ENCODE measurements at places on chromosomes 7 and 10.
A peak's percentile ranks its signal among the peaks of the same experiment; 100 is the strongest.

GRCh38 chr7:51160411-51160810, 156.2 kb downstream of the COBL start:
- no peak for DNase-seq

DNA sequence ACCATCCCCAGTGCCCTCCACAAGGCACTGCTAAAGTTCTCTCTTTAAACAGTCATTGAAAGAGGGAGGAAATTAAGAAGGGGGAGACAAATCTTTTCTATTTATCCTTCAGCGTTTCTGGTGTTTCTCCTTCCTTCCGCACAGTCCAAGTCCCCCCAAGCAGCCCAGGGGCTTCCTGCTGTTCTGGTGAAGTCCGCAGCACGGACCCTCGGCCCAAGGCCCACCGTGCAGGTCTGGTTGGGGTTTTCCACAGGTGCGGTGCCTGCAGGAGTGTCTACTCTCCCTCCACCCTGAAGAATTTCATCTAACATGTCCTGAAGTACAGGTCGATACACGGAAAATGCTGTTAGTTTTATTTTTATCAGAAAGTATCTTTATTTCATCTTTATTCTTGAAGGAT, 34.1 kb upstream of the KNDC1 start:
- DNase-seq: no peak

DNA sequence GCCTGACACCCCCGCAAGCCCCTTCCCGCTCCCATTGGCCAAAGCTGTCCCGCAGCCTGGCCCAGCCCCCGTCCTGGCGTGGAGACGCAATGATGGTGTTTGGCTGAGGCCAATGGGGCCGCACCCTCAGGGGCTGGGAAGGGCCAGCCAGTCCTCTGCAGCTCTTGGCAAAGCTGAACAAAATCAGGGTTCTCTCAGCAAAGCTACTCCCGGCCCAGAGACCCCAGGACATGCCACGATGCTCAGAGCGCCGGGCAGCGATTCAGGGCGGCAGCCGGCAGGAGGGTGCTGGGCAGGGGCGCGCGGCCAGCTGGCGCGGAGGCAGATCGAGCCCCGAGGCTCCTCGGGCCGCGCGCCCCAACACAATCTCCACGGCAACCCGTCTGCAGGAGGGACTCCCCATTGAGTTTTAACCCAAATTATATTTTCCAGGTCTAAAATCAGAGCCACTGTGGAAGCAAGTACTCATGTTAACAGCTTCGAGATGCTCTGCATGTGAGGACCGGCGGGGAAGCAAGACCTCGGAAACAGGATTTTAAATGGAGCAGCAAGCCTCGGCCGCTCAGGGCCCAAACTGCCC, 8.8 kb upstream of the CNPY1 start:
- no peak for DNase-seq

DNA sequence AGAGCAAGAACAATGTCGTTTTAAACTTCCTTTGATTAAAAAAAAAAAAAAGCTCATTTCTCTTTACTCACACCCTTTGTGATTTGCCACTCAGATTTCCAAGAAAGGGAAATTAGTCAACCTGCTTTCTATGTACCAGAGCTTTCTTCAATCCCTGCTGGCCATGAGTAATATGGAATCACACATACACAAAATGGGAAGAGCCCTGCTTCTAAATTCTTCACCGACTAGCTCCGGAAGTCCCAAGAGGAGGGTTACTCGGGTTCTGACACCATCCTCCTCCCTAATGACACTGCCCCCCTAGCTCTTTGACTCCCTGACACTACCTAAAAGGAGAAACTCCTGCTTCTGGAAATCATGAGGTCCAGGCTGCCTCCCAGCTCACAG, 81.8 kb upstream of the SFMBT2 start:
- DNase-seq: no peak

DNA sequence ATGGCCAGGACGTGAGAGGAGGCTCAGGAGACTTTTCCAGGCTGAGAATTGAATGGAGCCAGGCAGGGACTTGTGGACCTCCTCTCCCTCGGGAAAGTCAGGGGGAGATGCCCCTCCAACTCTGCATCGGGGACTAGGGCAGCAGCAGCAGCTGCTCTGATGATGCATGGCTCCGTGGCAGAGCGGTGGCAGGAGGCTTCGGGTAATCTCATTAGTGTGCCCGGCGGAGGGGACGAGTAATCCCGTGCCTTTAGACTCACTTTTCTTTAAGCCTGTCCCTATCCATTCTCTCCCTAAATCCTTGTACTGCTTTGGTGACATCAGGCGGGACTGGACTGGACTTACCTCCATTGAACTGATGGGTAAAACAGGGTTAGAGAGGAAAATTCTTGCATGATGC, 75.1 kb downstream of the ZMIZ1 start:
- DNase-seq: no peak

- DNase-seq: no peak
These were observed 50.1 kb upstream of the DPYSL4 start for GRCh38 chr10:132136689-132137088.

DNA sequence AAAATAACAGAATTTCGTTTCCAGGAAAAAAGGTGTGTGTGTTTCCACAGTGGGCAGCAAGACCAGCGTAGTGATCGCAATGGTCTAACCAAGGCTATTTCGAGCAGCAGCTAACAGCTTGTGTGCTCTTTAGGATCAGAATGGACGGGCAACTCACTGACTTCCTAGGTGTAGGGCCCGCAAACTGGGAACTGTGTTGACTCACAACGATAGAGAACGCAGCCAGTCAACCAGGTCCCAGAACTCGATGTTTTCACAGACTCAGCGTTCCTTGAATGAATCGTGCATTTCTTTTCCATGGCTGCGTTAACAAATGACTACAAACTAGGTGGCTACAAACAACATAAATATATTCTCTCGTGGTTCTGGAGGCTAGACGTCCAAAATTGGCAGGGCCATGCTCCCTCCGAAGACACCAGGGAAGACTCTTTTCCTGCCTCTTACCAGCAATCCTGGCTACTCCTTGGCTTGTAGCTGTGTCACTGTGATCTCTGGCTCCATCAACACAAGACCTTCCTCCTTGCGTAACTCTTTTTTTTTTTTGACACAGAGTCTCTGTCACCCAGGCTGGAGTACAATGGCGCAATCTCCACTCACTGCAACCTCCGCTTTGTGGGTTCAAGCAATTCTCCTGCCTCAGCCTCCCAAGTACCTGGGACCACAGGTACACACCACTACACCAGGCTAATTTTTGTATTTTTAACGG, 39.1 kb downstream of the PODXL start:
- DNase-seq: no peak

DNA sequence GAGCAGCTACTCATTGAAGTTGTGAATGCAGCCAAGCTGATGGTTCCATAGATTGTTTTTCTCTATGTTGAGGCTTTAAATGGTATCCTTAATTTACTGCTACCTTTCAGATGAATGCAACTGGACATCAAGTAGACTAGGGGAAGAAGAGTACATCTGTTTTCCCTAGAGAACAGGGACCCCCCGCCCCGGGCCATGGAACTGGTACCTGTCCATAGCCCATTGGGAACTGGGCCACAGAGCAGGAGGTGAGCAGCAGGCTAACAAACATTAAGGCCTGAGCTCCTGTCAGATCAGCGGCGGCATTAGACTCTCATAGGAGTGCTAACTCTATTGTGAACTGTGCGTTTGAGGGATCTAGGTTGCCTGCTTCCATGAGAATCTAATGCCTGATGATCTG, 391.3 kb downstream of the AUTS2 start:
- no peak for DNase-seq

GRCh38 chr7:91946549-91946948, 5.9 kb downstream of the AKAP9 start:
- DNase-seq: no peak

DNA sequence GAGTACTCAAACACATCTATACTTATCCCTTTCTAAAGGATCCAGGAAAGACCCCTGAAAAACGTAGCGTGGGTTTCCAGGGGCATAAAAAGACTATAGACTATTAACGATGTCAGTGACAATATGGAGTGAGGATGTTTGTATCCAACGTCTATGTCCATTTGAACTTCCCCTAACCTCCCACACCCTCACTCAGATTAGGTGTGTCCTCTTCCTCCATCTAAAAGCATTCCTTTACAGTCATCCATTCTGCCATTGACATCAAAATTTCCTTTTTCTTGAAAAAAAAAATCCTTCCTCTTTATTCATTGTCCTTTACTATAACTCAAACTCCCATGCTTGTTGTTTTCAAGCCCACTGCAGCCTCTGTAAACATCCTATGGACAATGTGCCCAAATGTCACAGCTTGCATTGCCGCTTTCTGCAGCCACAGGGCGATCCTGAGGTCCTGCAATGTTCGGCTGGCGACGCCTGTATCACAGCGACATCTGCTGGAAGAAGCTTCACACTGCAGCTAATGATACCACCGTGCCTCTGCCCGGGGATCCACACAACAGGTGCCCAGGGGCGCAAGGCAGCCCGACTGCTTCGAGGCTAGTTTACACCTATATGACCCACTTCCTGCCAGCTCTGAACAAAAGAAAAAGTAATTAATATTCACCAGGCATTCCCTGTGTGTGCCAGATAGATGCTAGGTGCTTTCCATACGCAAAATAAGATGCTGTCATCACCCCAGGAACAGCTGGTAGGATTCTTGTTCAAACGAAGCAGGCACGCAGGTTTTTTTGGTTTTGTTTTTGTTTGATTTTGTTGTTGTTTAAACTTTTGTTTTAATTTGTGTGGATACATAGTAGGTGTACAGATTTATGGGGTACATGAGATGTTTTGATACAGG, 267.9 kb upstream of the GHITM start:
- peak; percentile 88 for DNase-seq

DNA sequence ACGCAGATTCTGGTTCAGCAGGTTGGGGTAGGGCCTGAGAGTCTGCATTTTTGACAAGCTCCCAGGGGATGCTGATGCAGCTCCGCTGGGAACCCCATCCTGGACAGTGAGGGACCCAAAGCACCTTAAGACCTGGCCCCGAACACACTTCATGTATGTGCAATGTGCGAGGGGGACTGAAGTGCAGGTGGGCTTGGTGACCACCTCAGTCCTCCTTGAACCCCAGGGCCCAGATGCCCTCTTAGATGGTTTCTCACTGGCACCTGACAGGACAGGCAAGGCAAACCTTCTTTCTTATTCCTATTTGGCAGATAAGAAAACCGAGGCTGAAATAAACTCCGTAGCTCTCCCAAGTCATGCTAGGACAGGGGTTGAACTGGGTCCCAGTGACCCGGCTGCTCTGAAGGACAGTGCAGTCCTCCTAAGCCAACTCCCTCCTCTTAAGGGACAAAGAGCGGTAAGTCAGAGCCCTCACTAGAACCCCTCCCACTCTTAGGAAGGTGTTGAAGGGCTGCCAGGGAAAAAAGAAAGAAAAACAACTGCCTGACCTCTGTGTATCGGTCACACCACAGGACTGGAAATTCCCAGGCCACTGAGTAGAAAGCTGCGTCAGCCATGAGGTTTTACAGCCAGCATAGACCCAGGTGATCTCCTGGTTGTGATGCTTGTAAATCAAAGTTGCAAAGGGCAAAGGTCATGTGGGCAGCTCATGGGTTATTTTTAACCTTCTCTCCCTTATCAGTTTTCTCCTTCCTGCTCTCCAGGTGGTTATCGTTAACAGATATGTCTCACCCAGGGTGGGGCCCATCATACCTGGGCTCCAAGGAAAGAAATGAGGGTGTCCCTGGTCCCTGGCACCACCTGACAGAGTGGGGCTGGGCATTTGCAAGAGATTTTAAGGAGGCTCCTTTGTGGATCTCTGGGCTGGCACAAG, 90.9 kb upstream of the SMNDC1 start:
- DNase-seq: peak; percentile 73

GRCh38 chr10:100825325-100825875, 80.0 kb downstream of the PAX2 start:
- no peak for DNase-seq

GRCh38 chr7:129617652-129618051, 6.1 kb downstream of the NRF1 start:
- DNase-seq: no peak

GRCh38 chr7:44438816-44439215, 51.6 kb downstream of the NUDCD3 start:
- no peak for DNase-seq

- DNase-seq: peak; percentile 74
These were observed 356.3 kb downstream of the DNAJB6 start for GRCh38 chr7:157693071-157693520.

- DNase-seq: no peak
These were observed 83.3 kb downstream of the ORC5 start for GRCh38 chr7:104124469-104124868.

GRCh38 chr7:65980478-65981250, 1.3 kb downstream of the GUSB start:
- DNase-seq: peak; percentile 64

DNA sequence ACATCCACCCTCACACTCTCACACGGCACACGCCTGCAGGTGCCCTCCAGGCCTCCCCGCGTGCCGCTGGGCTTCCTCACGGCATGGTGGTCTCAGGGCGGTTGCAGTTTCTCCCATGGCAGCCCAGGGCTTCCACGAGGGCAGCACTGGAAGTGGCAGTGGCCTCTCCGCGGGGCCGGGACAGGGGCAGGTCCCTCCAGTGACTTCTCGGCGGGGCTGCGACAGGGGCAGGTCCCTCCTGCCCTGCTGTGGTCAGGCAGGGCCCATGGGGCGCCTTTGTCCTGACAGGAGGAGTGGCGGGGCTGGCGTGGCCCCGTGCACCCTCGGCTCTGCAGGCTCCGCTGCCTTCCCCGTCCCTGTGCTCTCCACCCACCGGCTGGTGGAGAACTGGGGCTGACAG, 19.0 kb downstream of the PWWP2B start:
- no peak for DNase-seq

GRCh38 chr7:141686074-141686473, 15.9 kb downstream of the DENND11 start:
- DNase-seq: no peak

GRCh38 chr10:18861382-18861781, 187.2 kb upstream of the MALRD1 start:
- DNase-seq: no peak

DNA sequence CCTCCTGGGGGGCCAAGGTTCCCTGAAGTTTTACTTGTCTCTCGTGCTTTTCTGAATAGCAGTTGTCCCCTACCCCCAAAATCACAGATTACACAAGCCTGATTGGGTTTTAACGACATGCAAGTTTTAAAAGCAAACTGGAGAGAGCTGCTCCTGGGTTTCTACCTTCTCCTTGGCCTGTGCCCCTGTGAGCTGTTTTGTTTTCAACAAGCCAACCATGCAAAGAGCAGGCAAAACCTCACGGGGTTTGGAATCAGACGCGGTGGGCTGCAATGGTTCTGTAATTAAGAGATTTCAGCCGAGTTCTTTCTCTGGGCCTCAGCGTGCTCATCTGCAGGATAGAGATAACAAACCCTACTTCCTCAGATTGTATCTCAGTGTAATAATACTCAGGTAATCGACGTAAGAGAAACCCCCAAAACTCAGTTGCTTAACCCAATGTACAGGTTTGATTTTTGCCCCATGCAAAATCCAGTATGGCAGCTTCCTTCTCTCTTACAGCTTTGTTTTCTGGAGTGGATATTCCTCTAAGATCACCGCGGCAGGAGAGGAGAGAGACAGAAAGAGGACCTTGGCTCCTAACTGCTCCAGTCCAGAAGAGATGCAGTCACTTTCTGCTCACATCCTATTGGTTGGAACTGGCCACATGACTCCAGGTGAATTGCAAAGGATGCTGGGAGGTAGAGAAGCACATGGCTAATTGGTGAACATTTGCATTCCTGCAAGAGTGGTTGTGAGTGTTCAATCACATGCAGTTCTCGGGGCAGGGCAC, 42.0 kb downstream of the MYL10 start:
- DNase-seq: no peak
